Stimulated activated CD8-positive, alpha-beta memory T cell treated with anti-CD3 and anti-CD28 coated beads, Interleukin-4, amount 100 ng/mL, for 24 hours (primary cell): ENCODE measurements at places on chromosomes 7 and 10.

DNA sequence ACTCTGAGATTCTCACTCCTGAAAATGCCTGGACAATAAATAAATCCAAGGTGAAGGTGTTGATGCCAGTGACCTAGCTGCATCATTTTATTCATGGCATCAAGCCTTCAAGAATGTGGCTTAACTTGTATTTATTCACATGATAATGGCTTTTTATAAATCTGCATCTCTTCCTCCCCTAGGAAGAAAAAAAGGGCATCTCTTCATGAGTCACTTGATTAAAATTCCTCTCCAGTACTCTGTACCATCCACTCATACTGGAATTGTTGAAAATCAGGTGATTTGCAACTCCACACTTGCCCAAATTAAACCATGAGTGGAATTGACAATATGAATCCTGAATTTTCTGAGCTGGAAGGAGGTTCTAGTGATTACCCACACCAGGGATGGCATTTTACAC is 30.2 kb downstream of the PTPRE start:
- DNase-seq, result no peak

DNA sequence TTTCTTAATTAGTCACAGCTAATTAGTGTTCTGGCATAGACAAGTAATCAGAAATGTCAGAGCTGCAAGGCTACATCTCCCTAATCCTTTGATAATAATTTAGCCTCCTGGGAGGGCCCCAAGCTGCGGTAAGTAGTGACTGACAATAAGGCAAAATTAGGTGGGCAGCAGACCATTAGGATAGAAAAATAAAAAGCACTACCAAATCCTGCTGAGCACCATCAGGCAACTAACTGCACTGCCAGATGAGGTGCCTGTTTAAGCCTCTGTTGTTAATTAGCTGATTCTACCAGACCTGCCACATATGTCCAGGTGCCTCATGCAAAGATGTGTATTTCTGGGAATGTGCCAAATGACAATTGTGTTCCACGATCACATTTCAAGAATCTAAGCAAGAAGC is 32.5 kb upstream of the FEZF1 start:
- DNase-seq, result no peak

GRCh38 chr10:103712146-103712545 is 143.2 kb downstream of the SH3PXD2A start:
- DNase-seq, result no peak

- no peak for DNase-seq
Observed at GRCh38 chr7:105191331-105191730, 177.3 kb downstream of the KMT2E start.

DNA sequence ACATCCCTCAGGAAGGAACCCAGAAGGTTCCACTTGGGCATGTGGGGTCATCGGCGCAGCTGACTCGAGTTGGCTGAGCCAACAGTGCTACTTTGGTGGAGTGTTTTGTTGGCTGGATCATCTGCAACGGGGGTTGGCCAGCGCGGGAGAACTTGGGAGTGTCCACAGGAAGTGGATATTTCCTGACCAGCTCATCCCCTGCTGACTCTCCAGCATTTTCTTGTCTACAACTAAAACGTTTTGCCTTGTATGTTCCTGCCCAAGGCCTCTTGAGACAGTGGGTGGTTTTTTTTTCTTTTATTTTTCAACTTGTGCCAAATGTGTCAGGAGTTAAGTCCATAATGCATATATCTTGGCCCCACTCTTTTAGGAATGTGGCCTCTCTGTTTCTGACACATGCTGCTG is 208.6 kb downstream of the ZNF365 start:
- no peak for DNase-seq

DNA sequence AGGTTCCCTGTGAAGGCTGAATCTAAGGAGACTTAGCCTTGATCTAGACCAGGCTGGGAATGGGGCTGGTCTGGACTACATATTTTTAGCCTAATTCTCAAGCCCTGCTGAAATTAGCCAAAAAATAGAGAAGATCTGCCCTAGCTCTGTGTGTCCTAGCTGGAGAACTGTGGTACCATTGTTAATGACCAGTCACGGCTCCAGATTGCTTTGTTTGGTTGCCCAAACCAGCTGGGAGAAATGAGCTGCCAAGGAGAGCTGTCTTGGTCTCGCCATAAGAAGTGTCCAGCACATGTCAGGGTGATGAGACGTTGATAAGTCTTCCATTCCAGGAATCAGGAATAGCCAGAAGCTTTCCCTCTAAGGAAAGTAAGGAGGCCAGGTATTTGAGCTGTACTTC is 20.7 kb downstream of the GBX1 start:
- no peak for DNase-seq

DNA sequence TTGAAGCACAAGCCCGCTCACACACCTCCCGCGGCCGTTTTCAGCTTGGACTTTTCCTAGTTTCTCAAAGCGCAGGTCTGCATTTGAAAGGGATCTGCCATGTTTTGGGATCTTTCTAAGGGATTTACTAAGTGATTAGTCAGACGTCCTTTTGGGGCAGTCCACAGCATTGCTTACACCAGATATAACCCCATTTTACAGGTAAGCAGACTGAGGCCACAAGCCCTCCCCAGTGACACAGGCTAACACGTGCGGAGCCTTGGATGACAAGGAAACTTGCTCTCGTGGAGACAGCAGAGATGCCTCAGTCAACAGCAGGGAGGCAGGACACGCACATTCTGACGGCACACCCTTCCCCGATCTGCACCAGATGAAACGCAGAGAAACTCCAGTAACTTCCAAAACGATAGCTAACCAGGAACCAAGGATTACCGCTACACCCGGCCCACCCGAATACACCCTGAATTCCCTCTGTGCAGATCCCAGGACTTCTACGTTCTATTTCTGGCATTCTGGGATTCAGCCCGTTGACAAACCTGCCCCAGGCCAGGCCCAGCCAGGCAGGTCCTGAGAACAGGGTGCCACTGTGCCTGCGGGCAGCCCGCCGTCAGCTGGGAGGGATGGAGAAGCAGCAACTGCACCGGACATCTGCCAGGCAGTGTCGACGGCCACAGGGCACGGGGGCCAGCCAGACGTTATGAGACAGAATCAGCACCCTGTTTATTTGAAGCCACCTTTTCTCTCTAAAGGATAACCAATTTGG is 27.9 kb downstream of the FOXL3 start:
- DNase-seq, result no peak

GRCh38 chr10:79946271-79947082 is 2.4 kb downstream of the SFTPD start:
- DNase-seq, result no peak

DNA sequence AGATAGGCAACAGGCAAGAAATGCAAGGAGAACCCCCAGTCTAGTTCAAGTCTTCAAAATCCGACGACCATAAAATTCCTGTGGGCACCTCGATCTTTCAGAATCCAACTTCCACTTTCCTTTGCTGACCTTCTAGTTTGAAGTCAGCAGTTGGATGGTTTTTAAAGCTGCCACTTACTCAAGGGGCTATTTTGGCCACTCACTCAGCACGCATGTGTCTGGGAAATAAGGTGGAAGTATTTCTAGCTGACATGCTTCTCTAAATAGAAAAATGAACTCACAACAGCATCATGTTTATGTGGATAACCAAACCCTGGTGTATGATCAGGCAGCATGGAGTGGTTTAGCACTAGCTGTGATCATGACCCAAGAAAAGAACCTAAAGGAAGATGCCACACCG is at the start of gene NRAP:
Gene NRAP (minus strand): TSS at position 134 of the 400 bp plus-strand sequence. CDS start 159 bp downstream, outside the sequence.
- no peak for DNase-seq

GRCh38 chr7:78683566-78683965 is 769.9 kb downstream of the MAGI2 start:
- DNase-seq, result no peak

- no peak for DNase-seq
Observed at GRCh38 chr10:131239926-131240325, 71.6 kb downstream of the TCERG1L start.

DNA sequence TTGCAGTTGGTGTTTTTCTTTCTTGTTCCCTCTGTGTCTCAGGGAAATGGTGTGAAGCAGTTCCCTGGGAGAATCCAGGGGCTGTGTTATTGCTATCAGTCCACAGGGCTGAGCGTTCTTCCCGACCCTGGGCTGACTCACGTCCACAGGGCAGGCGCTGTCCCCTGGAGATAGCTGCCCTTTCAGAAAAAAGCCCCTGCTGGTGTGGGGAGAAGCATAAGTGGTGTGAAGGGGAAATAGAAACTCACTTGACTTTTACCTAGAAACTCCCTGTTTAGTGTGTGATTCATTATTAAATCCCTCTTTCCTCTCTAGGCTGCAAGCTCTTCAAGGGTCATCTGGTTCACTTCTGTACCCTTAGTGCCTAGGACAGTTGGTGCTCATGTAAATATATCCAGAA is 63.3 kb upstream of the SMNDC1 start:
- no peak for DNase-seq

DNA sequence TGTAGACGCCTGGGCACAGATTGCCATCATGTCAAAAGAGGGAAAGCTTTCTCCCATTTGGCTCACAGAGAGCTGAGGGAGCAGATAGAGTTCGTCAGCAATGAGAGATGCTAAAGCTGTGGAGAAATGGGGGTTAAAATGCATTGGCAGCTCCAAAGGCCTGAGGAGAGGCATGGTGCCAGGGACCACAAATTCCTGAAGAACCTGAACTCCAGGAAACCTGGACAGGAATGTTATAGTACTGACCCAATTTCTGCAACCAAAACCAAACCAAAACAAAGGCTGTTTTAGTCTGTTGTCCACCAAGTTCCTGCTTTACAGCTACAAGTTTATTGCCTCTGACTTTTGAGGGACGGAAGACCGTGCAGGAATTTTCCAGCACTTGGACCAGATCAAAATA is 575.7 kb downstream of the REEP3 start:
- no peak for DNase-seq
